Ecto neural progenitor cell (in vitro differentiated cells): ENCODE measurements at places on chromosomes 2 and 18.

- no peak for DNase-seq
Observed at GRCh38 chr2:158740127-158740526, 55.0 kb upstream of the DAPL1 start.

GRCh38 chr2:1883476-1883875 lies 139.2 kb upstream of the PXDN start:
- no peak for DNase-seq

DNA sequence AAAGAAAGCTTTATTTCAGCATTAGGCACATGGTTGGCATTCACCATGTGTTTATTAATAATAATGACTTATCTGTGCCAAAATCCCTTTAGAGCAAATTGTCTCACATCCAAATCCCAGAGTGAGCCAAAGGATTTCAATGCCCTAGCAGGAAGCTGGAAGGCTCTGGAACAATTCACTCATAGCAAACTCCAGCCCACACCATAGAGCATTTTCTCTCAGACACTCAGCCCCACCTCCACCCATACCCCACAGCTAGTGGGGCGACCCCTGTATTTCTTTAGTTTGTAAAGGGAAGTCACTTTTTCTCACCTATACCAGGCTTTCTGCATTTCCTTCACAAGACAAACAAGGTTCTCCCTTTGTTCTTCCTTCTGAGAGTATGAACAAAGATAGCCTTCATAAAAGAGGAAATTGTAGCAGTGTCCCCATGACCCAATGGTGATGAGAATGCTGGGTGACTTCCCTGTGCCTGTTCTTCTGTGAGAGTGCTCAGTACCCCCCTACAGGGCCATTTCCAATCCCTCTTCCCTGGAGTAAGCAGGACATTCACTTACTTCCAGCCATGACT lies 100.1 kb upstream of the APCDD1 start:
- DNase-seq: no peak

DNA sequence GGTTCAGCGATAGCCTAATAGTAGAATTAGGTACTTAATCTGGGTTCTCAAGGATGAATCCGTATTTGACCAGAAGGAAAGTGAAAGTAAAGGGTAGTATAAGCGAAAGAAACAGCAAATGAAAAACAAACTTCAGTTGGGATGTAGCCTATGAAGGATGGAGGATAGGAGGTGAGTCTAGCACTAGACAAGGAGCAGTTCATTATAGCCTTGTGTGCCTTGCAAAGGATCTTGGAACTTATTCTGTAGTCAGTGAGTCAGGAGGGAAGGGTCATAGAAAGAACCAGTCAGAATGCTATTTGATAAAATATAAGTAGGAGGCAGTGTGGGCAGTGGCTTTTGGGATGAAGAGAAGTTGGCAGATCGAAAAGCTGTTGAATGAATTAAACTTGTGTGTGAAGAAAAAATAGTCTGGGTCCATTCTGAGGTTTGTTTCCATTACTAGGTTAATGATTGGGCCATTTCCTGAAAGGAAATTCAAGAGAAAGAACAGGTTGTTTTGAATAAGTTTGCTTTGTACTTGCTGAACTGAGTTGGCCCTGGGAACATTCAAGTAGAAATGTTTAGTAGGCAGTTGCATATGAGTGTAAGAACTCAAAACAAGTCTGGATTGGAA lies 48.5 kb downstream of the ANKRD12 start:
- no peak for DNase-seq
